DMS79 (cell line): ENCODE measurements at places on chromosomes 11 and 22.
A peak's percentile ranks its signal among the peaks of the same experiment; 100 is the strongest.

DNA sequence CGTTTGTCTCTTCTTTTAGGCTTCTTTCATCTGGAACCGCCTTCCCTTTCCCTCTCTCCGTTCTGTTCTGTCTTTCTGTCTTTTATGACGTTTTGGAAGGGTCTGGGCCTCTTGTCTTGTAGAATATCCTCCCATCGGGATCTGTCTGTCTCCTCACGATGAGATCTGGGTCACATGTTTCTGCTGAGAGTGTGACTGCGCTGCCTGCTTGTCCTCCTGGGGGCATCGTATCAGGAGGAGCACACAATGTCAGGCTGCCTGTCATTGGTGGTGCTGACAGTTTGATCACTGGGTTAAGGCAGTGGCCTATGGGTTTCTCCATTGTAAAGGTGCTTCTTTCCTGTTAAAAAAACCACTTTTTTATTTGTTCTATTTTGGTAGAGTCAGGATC is 60.4 kb upstream of the PARVG start:
- DNase-seq = no peak

DNA sequence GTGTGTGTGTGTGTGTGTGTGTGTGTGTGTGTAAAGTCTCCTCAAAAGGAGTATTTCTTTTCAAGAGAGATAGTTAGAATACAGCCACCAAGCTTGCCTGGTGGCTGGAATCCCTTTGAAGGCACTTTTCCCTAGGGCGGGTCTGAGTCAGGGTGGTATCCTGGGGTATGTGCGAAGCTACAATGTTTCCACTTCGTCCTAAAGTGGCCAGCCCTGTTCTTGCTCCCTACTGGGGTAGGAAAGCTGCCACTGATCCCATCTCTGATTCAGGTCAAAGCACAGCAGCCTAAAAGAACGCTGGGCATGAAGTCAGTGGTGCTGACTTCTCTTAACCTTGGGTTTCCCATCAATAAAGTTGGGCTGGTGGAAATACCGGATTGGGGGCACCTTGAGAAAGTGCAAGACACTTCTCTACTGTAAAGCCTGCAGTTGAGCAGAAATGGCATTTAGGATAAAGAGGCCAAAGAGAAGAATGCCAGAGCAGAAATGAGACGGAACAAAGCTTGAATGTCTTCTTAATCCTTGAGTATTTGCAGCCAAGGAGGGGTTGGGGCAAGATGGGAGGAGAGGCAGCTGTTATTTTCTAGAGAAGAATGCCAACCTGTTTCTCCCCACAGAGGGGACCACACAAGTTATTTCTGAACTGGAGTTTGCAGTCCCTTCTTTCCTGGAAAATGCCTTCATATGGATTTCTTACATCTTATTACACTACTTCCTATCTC is 35.3 kb downstream of the ZNRF3 start:
- peak; percentile 8 for DNase-seq

GRCh38 chr11:130054966-130055365 is 14.7 kb upstream of the APLP2 start:
- DNase-seq = no peak

DNA sequence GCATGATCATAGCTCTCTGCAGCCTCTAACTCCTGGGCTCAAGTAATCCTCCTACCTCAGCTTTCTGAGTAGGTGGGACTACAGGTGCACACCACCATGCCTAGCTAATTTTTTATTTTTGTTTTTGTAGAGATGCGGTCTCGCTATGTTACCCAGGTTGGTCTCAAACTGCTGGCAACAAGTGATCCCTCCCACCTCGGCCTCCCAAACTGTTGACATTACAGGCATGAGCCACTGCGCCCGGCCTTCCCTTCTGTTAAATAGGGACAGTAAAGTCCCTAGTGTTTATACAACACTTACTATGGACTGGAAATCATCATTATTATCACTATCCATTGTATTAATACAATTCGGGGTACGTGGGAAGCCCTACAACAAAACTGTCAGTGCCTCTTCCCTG is 12.6 kb downstream of the SELENOM start:
- no peak for DNase-seq

GRCh38 chr11:5298451-5298850 is 3.3 kb downstream of the OR51B4 start:
- DNase-seq = no peak

DNA sequence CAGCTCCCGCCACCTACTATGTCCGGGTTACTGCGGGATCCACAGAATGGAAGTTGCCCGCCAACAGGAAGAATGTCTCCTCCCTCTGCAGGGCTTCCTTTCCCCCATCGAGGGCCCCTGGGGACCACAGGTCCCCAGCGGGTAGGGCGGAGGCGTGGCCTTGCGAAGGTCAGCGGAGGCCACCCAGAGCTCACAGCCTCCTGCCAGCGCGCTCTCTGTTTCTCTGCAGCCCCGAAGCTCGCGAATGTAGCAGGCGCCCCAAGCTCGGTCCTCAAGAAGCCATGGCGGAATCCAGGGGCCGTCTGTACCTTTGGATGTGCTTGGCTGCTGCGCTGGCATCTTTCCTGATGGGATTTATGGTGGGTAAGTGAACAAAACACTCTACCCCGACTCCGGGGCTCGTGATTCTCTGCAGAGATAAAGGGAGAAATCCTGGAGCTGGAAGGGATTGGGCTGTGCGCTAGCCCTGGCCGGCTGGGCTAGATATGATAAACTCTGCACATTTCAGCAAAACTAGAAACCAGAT is at the start of gene NAALAD2:
Gene NAALAD2 (plus strand): TSS at position 186 of the 526 bp plus-strand sequence. CDS start 96 bp downstream, at position 282.
- no peak for DNase-seq

- DNase-seq = no peak
These were observed 336.7 kb upstream of the PLET1 start for GRCh38 chr11:112597286-112597790.

DNA sequence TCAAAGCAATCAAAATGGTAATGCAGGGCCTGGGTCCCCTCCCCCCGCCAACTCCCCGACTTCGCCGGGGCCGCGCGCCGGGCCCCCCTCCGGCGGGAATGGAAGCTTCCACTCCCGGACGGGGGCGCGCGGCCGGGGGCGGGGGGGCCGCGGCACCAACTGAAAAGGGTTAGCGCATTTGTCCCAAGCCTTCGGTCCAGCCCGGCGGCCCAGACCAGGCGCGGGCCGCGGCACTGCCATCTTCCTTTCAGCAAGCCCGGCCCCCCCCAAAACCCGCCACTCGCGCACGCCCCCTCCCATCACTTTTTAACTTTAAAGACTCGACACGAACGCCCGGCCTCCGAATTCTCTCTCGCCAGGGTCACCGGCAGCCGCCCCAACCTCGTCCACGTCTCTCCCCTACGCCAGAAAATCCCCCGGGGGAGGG is 2.8 kb downstream of the PHF21B start:
- no peak for DNase-seq

- DNase-seq = no peak
These were observed 81.3 kb downstream of the ZBTB16 start for GRCh38 chr11:114140826-114141225.

GRCh38 chr11:16001044-16001568 is 355.2 kb downstream of the SOX6 start:
- no peak for DNase-seq

GRCh38 chr22:37370306-37370979 is 56.8 kb downstream of the ELFN2 start:
- DNase-seq = no peak

DNA sequence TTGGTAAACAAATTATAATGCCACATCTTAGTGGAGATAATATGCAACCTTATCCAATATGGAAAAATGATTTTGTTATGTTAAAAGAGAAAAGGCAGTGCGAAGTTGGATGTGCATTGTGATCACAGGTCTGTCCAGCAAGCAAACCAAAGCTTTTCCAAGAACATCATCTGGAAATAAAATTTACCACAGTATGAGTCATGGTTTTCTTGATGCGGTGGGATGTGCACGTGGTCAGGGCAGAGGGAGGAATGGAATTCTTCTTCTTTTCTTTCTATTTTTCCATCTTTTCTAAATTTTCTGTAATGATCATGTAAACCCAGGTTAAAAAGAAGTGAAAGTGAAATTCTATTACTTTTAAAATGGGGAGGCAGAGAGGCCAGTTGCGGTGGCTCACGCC is 169.8 kb downstream of the C11orf91 start:
- no peak for DNase-seq

- no peak for DNase-seq
These were observed 47.8 kb downstream of the BRSK2 start for GRCh38 chr11:1437500-1437899.

GRCh38 chr22:27175021-27175838 is 517.8 kb downstream of the MIAT start:
- no peak for DNase-seq

GRCh38 chr11:117410861-117411710 is 83.4 kb downstream of the CEP164 start:
- DNase-seq = no peak

- DNase-seq = no peak
These were observed 5.4 kb downstream of the KBTBD4 start for GRCh38 chr11:47573321-47573720.

- no peak for DNase-seq
These were observed 28.4 kb downstream of the PC start for GRCh38 chr11:66929753-66930152.

- DNase-seq = no peak
These were observed 198.5 kb upstream of the CTSC start for GRCh38 chr11:88535916-88536547.

GRCh38 chr22:44390613-44390970 is 77.8 kb upstream of the SHISAL1 start:
- no peak for DNase-seq

DNA sequence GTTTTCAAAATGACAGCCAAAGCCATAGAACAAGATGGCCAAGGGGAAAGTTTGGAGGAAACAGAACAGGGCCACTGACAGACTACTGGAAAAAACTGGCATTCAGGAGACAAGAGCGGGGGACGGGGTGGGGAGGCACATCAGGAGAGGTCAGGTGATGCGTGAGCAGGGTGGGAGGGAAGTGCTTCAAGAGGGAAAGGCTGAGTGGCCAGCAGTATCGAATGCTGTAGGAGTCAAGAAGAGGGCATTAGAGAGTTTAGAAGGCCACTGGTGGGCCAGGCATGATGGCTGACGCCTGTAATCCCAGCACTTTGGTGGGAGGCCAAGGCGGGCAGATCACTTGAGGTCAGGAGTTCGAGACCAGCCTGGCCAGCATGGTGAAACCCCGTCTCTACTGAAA is 8.2 kb downstream of the GTPBP1 start:
- DNase-seq = no peak

DNA sequence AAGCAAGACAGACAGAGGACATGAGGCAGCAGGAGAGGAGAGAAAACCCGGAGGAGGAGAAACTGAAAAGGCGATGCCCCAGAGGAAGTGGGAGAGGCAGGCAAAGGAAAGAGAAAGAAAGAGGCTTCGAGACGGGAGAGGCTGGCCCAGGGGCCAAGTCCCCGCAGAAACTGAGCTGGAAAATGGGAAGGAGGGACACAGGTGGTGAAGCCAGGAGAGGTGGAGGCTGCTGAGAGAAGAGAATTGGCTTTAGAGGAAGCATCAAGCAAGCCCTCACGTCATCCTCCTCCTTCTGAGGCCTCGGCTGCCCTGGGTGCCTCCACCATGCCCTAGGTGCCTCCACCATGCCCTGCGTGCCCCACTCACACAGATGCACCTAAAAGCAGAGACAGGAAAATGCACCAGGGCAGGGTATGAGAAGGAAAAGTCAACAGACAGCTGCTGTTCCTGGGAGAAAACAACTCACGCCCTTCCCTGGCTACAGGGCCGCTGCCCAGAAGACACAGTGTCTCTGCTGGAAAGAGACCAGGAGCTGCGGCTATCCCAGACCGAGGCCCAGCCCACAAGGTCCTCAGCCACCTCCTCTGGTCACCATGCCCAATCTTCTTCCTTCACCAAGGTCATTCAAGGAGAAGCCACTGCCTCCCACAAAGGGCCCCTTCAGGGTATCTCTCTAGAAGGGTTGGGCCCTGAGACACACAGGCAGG is 14.3 kb downstream of the FXYD6 start:
- no peak for DNase-seq

GRCh38 chr11:77559686-77560401 is 29.9 kb upstream of the AQP11 start:
- no peak for DNase-seq

DNA sequence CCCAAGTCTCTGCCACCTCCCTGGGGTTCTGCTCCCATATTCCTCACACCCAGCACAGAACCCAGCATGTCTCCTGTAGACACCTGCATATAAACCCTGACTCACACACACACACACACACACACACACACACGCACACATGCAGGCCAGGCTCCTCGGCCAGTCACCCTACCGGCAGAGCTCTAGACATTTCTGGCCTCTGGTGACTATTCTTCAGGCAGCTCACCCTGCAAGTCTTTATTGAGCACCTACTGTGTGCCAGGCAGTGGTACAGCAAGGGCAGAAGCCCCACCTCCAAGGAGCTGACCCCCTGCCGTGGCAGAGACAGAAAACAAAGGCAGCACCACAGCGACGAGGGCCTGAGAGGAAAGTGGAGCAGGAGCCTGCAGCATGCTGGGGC is 50.3 kb downstream of the CDKN1C start:
- no peak for DNase-seq

GRCh38 chr11:61837411-61838005 is 9.4 kb downstream of the FADS2 start:
- no peak for DNase-seq

DNA sequence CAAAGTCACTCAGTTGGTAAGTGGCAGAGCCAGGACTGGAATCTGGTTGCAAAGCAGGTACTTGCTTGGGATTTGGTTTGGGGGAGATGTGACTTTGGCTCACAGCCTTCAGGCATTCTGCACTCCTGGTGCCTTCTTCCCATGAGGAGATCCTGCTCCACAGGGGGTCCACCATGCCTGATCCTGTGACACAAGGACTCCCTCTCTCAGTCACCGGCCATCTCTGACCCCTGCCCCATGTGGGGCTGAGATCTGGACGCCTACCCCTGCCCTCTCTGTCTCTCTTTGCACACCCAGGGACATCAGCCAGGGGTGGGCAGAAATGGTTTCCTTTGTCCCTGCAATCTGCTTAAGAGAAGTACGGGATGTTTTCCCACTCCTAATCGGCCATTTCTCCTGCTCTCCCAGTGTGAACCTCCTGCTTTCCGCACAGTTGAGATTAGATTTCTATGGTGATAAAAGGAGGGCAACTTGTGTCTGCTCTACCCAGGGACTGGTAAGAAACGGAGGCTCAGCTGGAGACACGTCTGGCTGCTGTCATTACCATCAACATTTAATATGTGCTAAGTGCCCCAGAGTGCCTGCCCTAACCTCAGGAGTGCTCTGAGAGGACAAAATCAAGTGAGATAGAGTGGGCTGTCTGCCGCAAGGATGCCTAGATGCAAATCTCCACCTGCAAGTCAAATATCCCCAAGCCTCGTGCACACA is 11.1 kb upstream of the FXYD6 start:
- DNase-seq = peak; percentile 100
